Bone marrow (tissue), 2 donors: ENCODE measurements at places on chromosomes 12 and 14.

GRCh38 chr12:47739979-47740378 is 14.7 kb upstream of the ENDOU start:
- DNase-seq, result no peak

DNA sequence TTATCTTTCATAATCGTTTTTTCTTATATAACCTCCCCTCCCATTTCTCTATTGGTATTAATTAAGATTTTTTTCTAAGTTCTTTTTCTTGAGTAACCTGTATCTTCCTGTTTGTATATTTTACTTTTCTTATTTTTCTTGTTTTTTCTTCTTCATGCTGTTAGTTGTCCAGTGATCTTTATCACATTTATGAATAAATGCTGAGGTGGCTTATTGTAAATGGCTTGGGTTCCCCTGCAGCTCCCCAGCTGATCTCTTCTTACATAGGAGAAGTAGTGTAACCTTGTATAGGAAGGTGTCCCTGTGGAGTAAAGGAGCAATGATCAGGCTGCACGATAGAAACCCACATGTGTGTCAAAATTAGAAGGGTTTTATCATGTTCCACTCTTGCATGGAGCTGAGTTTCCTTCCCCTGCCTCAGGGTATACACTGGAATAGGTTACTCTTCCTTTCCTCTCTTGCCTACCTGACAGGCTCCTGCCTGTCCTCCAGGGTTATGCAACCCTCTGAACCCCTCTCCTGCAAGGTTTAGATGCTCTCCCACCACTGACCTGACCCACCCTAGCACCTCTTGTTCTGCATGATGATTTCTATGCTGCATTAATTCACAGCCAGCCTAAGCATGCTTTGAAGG is 334.8 kb upstream of the RGS6 start:
- DNase-seq, result no peak

GRCh38 chr14:104548802-104549535 is 30.6 kb upstream of the C14orf180 start:
- DNase-seq, result no peak

- no peak for DNase-seq
Observed at GRCh38 chr12:113048716-113049127, 7.8 kb upstream of the DTX1 start.

GRCh38 chr12:26719852-26720251 is 113.1 kb downstream of the ITPR2 start:
- DNase-seq, result no peak
